ENCODE measurements at places on chromosomes 1 and 21. TPM values are rescaled to one million over a fixed set of nuclear protein-coding genes. Genes with fewer than 3 reads are reported as not detected.

GRCh38 chr1:97170300-97170699, 448.7 kb downstream of the PTBP2 start:
- DNase-seq = peak; percentile 32
- H3K27ac ChIP-seq = no peak overlapping the region
- no peaks in the 10 kb centered on the region for H3K4me1 ChIP-seq
- H3K36me3 ChIP-seq = no peaks in the 10 kb centered on the region
- H3K4me3 ChIP-seq = no peak overlapping the region

GRCh38 chr1:239247285-239247684, 139.1 kb upstream of the CHRM3 start:
- no peak overlapping the region for H3K4me3 ChIP-seq
- H3K36me3 ChIP-seq = no peaks in the 10 kb centered on the region
- no peak overlapping the region for H3K27ac ChIP-seq
- no peaks in the 10 kb centered on the region for H3K27me3 ChIP-seq
- H3K4me1 ChIP-seq = no peaks in the 10 kb centered on the region

DNA sequence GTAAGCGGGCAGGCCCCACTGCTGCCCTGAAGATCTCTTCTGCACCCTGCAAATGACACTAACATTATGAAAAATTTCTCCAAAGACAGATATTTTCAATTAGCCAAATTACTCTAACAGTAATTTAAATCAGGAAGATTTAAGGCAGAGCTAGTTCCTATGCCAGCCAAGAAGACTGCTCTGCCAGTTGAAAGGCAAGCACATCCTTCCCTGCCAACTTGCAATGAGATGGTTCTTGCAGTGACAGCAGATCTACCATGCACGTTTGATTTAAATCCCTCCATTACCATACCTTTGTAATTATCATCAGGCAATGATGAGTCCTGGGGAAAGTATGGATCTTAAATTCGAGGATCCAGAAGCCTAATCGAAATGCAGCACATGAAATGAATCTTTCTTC, 76.5 kb downstream of the SAMSN1 start:
- no peaks in the 10 kb centered on the region for H3K27me3 ChIP-seq
- DNase-seq = no peak
- no peak overlapping the region for H3K27ac ChIP-seq
- no peaks in the 10 kb centered on the region for H3K4me1 ChIP-seq
- no peaks in the 10 kb centered on the region for H3K36me3 ChIP-seq

GRCh38 chr1:2098301-2098698, 48.1 kb downstream of the PRKCZ start:
- DNase-seq = no peak
- H3K27ac ChIP-seq = no peak overlapping the region
- no peaks in the 10 kb centered on the region for H3K27me3 ChIP-seq
- no peaks in the 10 kb centered on the region for H3K4me1 ChIP-seq
- no peak overlapping the region for H3K4me3 ChIP-seq

GRCh38 chr21:15333951-15334350, 269.2 kb upstream of the NRIP1 start:
- no peaks in the 10 kb centered on the region for H3K4me1 ChIP-seq
- H3K4me3 ChIP-seq = no peak overlapping the region
- no peaks in the 10 kb centered on the region for H3K27me3 ChIP-seq
- no peaks in the 10 kb centered on the region for H3K36me3 ChIP-seq
- no peak overlapping the region for H3K27ac ChIP-seq
- no peak for DNase-seq

TSPEAR gene
- 0.18 TPM for total RNA-seq

SLFNL1 gene
- total RNA-seq = 10.5 TPM

ANGPTL7 gene
- total RNA-seq = not detected
